Activated CD4-positive, alpha-beta T cell treated with anti-CD3 and anti-CD28 coated beads for 4 hours (primary cell): ENCODE measurements at places on chromosomes 13 and 19.

- no peak for DNase-seq
Observed at GRCh38 chr19:49067554-49067953, 2.9 kb upstream of the NTF4 start.

DNA sequence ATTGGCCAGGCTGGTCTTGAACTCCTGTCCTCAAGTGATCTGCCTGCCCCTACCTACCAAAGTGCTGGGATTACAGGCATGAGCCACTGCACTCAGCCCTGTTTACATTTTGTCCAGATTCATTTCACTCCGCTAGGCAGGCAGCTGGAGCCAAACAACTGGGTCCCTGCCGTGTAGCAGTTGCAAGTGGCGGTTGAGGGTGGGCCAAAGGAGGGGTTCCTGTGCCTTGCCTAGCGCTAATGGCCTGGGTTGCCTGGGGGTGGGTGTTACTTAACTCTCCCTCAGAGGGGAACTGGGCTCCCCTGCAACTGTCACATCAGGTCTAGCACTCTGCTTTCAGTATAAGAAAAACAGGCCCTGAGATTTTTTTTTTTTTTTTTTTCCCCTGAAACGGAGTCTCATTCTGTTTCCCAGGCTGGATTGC, 7.4 kb downstream of the ACP5 start:
- DNase-seq: no peak

DNA sequence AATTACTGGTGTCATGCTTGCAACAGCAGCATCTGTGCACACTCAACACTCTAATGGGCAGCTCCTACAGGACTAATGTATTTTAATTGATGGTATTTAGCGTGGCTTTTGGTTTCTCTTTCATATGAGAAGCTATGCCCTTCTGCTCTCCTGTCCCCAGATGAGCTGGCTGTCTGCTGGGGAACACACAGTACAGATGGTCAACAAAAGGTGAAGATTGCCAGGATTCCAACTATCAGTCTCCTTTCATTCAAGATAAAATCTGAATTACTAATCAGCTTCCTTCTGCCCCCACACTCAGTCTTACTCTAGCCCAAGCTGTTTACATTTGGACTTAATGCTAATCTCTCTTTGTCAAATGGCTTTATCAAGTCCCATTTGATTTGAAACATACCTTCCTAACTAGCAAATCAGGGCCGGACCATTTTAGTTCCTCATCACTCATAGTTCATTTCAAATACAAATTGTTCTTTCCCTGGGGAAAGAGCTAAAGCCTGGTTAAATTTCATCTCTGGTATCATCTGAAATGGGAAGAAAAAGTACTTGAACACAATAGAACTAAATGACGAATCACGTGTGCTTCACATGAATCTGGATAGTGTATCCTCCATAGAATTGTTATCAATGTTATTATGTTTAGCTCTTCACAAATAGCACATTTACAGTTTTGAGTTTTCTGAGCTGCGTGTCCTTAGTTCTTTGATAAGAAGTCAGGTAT, 988.0 kb downstream of the PCDH17 start:
- no peak for DNase-seq

GRCh38 chr19:54481326-54481930, 8.3 kb upstream of the CDC42EP5 start:
- no peak for DNase-seq

GRCh38 chr19:58466089-58466759, 656 bp upstream of the ZNF324 start:
- DNase-seq: no peak

- DNase-seq: no peak
Observed at GRCh38 chr19:42657556-42657955, 62.8 kb upstream of the CEACAM8 start.

GRCh38 chr13:97505017-97505416, 71.0 kb downstream of the RAP2A start:
- no peak for DNase-seq

GRCh38 chr13:35473802-35474201, 2.7 kb downstream of the MAB21L1 start:
- DNase-seq: no peak

GRCh38 chr13:36787181-36787580, 31.8 kb upstream of the RFXAP start:
- no peak for DNase-seq

DNA sequence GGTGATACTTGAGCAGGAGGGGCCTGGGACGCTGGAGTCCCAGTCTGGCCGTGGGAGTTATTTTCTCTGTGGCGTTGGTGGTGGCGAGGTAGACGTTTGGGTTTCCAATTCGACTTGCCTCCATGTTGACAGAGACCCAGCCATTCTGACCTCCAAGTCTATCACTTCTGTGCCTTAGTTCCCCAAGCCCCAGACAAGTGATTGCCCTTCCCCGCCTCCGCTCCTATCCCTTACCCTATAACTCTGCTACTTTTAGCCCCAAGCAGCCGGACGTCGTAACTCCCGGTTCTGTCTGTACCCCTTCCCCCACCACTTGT, 549 bp downstream of the TIMM50 start:
- no peak for DNase-seq

- no peak for DNase-seq
Observed at GRCh38 chr13:36794706-36795105, 24.3 kb upstream of the RFXAP start.

DNA sequence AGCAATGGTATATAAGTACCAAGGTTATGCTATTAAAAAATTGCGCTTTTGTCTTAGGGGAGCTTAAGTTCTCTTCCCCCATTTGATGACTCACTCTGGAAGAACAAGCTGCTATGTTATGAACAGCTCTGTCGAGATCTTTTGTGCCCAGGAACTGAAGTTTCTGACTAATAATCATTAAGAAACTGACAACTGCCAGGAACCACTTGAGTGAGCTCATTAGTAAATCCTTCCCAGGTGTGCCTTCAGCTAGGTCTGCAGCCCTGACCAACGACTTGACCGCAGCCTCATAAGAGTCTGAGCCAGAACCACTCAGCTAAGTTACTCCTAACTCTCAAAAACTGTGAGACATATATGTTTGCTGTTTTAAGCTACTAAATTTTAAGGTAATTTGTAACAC, 147.8 kb downstream of the SLITRK6 start:
- DNase-seq: no peak

DNA sequence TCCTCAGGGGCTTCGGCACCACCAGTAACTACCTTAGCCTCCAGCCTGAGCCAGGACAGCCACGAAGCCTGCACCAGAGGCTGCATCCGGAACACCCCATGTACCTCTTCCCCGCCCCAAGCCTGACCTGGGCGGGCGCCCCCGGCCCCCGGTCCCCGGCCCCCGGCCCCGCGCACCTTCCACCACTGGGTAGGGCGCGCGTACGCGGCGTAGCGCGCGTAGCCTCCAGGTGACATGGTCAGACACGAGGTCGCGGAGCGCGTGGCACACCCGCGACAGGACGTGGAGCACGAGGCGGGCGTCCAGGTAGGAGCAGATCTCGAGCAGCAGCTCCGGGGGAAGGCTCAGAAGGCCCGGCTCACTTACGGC, 450 bp downstream of the FBXW9 start:
- no peak for DNase-seq

GRCh38 chr19:34171539-34171876, 796 bp upstream of the LSM14A start:
- DNase-seq: peak; percentile 41

- no peak for DNase-seq
Observed at GRCh38 chr13:112870051-112870331, 99.0 kb upstream of the MCF2L start.

- peak; percentile 71 for DNase-seq
Observed at GRCh38 chr19:45645631-45646344, 6.6 kb upstream of the EML2 start.

DNA sequence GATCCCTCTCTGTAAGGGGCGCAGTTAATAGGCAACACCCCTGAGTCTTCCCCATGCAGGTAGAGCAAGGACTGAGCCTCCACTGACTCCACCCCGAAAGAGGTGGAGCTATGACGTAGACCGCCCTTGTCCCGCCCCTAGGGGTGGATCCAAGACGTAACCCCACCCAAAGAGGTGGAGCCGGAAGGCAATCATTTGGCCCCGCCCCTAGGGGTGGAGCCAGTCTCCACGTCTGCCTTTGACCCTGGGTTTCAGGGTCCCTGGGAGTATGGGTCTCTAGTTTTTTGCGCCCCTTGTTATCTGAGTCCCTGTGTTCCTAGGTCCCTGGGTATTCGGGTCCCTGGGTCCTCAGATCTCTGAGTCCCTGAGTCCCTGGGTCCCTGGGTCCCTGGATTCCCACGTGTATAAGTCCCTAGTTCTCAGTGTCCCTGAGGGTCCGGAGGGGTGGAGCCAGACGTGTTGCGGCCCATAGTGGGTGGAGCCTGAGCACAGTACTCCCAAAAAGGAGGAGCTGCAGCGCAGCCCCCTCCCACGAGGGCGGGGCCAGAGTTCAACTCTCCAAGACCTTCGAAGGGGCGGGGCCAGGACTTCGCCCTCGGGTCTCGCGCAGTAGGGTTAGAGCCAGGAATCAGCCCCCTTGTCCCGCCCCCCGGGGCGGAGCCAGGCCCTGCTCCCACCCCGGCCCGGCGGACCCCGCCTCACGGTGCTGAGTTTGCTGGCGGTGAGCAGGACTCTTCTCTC, 5.3 kb downstream of the DENND1C start:
- DNase-seq: peak; percentile 51

DNA sequence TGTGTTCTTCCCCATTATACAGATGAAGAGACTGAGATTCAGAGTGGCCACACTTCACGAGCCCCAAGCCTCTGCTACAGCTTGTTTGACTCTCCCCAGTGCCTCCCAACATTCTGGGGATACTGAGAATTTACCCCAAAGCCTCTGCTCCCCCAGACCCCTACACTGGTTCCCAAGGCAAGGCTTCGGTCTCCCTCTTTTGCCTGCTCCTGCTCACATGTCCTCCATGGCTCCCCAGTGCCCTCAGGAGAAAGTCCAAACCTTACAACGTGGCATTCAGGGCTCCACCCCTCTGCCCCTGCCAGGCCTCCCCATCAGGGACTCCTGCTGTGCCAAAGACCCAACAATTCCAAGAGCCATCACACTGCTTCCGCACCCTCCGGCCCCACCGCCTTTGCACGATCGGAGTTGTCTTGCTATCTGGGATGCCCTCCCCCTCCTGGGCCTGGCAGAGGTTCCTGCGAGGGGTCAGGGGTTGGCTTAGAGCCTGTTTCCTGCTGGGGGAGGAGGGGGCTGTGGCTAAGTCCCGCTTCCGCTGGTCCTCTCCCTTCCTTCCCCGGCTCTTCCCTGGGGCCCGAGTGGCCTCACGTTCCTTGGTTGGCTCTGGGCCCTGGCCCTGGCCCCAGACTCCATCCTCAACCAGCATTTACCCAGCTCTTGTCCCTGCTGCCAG, 15.4 kb downstream of the GTPBP3 start:
- DNase-seq: no peak

DNA sequence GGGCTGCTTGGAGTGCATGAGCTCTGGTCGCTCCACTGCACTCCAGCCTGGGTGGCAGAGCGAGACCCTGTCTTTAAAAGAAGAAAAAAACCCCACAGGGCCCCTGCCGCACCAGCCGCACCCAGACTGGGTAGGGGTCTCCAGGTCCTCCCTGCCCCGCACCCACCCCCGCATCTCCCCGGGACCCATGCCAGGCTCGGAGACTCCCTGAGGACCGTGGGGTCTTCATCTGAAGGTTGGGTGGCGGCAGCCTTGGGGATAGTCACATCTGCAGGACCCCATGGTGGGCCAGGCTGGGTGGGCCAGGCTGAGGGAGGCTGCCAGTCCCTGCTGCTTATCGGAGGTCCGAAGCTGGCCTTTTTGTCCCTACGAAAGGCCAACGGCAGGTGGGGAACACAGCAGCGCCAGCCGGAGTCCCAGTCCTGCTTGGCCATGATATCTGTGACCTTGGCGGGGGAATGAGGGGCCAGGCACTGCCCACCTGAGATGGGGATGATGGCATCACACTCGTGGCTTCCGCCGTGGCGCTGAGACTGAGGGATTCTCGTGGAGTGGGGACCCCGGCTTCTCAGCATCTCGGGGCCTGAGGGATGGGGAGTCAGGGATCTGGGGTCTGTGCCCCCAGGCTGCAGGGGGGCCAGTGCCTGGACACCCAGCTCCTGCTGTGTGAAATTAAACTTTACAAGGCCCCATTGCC, 11.1 kb downstream of the EFNA2 start:
- DNase-seq: no peak

- DNase-seq: no peak
Observed at GRCh38 chr13:47603365-47603764, 397.7 kb downstream of the SUCLA2 start.

DNA sequence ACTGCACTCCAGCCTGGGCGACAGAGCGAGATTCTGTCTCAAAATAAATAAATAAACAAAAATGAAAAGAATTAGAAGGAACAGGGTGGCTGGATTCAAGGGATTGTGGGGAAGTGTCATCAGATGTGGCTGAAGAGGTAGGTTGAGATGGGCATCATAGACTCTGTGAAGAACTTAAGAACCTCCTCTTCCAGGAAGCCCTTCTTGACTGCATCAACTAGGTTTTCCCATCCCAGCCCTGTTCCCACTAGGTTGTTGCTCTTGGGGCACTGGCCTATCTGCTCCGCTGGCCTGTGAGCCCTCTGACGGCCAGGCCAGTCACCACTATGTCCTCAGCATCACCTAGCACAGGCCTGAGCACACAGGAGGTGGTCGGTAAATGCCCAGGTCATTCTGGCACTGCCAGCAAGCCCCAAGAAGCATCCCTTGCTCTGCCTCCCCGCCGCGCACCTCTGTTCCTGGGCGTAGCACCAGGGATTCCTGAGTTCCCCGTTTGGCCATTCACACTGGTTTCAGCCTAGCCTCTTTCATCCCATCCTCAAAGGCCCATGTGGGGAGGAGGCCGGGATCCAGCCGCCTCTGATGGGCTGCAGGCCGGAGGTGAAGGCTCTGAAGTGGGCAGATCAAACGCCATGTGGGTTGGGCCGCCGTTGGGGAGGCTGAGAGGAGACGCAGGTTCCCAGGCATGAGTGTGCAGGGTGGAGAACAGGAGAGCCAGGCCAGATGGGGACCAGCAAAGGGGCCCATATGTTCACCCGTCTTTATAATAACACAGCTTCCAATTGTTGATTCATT, 27.6 kb upstream of the SLC1A5 start:
- no peak for DNase-seq

GRCh38 chr19:3852614-3853254, 16.1 kb downstream of the ZFR2 start:
- DNase-seq: peak; percentile 40

GRCh38 chr19:29324717-29325116, 111.8 kb upstream of the UQCRFS1 start:
- DNase-seq: no peak

DNA sequence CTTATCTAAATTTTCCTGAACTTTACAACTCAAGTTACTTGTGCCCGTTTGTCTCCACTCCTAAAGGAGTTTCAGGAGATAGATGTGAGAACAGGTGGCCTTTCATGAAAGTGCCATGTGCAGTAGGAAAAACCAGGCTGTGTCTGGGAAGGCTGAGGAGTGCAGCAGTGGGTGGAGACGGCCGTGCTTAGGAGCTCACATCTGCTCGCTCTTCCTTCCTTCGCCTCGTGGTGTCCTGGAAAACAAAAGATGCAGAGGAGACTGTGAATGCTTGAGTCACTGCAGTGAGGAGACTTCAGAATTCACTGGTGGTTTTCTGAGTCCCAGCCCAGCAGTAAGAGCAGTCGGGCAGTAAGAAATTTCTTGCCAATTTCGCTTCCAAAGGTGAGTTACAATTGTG, 138.4 kb upstream of the RNF113B start:
- DNase-seq: no peak

- peak; percentile 47 for DNase-seq
Observed at GRCh38 chr19:55454787-55455243, 6.6 kb downstream of the ISOC2 start.

- no peak for DNase-seq
Observed at GRCh38 chr13:38564256-38565150, 122.4 kb upstream of the FREM2 start.

GRCh38 chr19:36103040-36103626, 7.8 kb upstream of the OVOL3 start:
- DNase-seq: no peak

GRCh38 chr13:99345345-99345744, 38.1 kb upstream of the GPR183 start:
- no peak for DNase-seq
